ENCODE measurements at places on chromosomes 16 and 17.

GRCh38 chr16:77386831-77387814, 47.7 kb downstream of the ADAMTS18 start:
- no peak for DNase-seq

GRCh38 chr17:50170662-50171370, 5.0 kb downstream of the SGCA start:
- DNase-seq: no peak

GRCh38 chr16:78376452-78376851, 277.0 kb downstream of the WWOX start:
- no peak for DNase-seq

- DNase-seq: no peak
Measured at GRCh38 chr17:21392266-21392665, 16.1 kb downstream of the KCNJ12 start.

DNA sequence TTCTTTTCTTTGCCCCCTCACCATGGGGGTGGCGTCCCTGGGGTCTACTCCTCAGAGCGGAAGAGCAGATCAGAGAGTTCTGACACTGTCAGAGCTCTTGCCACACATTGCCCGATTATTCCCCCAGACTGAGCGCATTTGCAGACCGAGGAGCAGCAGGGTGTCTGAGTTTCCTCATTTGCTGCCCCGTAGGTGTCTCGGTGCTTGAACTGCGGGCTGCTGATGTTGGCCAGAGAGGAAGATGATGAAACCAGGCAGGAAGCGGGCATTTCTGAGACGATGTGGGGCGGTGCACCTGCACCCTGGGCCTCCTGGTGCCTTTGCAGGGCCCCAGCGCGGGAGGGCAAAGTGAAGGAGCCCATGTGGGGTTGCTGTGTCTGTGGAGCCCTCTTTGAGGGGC, 55.2 kb downstream of the ARSG start:
- DNase-seq: no peak

DNA sequence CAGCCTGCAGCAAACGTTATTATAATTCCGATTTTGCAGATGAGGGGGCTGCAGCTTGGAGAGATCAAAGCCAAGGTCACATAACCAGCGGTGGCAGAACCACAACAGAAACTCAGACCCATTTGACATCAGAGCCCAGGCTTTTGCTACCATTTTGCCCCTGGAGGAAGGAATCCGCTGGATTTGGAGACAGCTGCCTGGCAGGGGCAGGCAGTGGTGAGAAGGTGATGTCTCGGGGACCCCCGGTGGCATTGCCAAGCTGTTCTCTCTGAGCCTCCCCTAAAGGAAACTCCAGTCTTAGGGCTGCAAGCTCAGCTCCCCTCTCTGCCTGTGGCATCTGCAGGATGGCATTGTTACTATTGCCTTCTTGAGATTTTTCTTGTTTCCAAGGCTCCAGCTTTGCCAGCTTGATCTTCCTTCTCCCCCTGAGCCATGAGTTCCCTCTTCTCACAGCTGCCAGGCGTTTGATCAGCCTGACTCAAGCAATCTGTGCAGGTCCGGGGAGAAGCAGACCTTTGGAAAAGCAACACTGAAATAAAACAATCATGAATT, 40.8 kb downstream of the AIPL1 start:
- no peak for DNase-seq
